Stimulated activated CD8-positive, alpha-beta memory T cell treated with anti-CD3 and anti-CD28 coated beads, Interleukin-15, amount 100 ng/mL, for 24 hours (primary cell): ENCODE measurements at places on chromosomes 13 and 19.

DNA sequence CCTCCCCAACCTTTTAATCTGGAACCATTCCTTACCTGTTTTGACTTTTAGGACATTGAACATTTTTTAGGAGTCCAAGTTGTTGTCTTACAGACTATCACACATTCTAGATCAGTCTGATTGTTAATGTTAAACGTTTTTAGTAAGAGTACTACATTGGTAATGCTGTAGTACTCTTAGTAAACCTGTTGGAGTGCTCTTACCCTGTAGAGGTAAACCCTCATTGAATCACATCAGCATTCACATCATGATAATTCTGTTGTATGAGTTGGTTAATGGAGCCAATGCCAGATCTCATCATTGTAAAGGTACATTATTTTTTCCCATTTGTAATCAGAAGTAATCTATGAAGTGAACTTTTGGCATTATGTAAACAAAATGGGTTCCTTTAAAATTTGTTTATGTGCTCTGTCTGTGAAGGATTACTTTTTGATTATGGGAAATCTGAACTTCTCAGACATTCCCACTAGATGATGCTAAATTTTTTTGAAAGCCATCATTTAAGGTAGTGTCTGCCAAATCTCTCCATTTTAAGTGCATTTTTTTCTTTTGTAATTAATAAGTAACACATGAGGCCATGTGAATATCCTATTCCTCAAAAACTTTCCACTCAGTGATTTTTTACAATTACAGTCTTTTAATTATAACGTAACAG lies 55.2 kb downstream of the VWA8 start:
- DNase-seq = no peak

DNA sequence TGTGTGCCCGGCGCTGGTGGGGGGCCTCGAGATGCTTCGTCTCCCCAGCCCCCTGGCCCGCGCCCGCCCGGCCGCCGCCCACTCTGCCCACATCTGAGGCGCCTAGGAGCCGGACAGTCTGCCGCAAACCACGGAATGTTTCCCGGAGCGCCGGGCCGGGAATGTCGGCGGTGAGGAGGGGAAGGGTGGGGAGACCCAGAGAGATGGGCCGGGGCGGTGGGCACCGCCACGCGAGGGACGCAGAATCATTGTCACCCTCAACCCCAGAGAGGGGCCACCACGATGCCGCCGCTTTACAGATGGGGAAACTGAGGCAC lies 46.1 kb upstream of the NFIC start:
- DNase-seq = no peak

DNA sequence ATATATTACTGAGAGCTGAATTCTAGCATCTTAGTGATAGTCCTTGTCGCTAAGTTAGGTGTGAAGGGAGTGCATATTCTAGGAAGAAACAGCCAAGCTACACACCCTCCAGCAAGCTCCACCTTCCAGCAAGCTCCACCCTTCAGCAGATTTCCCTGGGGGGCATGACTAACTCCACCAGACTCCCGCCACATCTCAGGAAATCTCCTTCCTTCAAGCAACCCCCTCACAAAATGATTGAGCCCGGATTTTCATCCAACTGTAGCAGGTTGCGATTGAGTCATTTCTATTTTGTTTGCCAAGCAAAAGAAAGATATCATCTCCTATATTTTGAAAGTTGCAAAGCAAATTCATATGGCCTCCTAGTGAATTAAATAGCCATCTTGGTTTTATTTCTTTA lies 162.1 kb upstream of the TMTC4 start:
- DNase-seq = no peak

DNA sequence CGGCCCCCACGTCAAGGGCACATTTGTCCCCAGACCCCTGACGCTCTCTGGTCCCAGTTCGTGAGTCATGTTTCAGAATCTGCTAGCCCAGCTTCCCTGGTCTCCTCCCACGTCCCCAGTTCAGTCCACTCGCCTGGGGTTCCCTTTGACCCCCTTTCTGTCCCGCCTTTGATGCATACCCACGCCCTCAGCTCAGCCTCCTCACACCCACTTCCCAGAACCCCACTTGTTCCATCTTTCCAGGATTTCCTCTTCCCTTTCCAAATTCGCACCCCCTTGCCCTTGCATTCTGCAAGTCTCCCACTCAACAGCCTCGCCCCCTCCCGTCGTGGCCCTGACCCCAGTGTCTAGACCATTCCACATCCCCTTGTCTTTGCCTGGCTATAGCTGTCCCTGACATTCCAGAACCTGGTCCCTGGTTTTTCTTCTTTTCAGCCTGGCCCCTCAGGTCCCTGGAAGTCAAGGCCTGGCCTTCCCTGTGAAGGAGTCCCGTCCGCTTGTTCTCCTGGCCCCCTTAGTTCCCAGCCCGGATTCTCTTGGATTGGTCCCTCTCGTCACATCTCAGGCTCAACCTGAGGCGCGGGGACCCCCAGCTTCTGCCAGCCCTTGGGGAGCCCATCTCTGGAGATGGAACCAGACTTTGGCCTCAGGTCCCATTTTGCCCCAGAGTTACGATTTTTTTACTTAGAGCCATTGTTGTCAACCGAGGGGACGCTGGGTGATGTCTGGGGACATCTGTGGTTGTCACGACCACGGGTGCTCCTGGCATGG lies 1.3 kb downstream of the NCLN start:
- no peak for DNase-seq

DNA sequence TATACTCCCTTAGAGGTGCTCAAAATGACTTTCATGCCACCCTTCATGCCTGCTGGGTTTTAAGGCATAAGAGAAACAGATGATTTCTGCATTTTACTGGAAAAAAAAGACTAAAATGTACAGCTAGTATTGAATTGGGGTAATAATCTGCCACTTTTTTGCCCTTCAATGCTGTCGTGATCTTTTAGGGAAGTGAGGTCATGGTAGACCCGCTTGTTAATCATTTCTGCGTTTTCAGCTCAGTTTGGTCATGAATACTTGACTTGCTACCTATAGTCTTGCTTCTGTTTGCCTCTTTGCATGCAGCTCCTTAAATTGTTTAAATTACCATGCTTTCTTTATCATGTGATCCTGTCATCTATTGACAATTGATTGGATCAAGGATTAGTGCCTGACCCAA lies 90.4 kb downstream of the PCCA start:
- no peak for DNase-seq

DNA sequence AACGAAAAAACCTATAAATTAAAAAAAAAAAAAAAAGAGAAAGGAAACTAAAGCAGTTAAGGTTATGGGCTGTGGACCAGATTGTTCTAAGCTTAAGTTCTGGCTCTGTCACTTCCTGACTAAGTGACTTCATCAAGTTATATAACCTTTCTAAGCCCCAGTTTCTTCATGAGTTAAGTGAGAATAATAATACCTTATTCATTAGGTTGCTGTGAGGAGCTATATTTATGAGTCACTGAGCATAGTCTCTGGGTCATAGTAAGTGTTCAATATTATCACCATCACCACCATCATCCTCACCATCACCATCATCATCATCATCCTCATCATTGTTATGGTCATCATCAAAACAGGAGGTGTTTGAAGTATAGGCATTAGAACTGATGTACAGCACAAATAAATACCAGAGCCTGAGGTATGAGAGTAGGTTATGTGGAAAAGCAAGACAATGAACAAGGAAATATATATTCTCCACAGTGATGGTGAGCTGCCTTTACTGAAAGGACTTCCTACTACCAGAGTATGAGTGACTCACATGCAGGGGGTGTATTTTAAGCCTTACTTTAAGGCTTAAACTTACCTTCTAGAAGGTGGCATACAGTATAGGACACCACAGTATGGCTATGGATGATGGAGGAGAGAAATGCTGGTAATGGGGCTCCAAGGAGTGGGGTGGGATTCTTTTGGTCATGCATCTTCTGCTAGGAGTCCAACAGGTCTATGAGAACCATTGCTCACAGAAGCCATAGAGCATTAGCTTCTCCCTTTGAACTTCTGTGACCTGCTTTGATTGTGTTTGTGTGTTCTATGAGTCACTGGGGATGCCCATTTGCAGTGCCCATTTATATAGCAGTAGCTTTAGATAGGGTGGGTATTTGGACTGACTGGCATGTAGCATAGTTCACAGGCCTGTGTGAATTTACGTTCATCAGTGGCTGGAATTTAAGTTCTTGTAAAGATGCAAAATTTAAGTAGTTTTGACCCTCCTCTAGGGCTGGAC lies 104.4 kb downstream of the KLF5 start:
- no peak for DNase-seq

DNA sequence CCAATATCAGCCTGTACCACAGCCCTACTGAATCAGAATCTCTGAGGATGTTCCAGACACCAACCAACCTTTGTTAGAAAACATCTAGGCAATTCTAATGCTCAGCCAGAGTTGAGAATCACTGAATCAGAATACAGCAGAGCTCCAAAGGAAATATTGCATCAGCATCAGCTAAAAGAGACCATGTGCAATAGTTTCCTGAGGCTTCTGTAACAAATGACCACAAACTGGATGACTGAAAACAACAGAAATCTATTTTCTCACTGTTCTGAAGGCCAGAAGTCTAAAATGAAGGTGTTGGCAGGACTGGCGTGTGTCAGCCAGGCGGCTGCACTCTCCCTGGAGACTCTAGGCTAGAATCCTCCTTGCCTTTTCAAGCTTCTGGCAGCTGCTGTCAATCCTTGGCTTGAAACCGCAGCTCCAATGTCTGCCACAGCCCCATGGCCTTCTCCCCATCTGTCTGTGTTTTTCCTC lies 1.2 kb upstream of the DCT start:
- no peak for DNase-seq
